ENCODE measurements at places on chromosomes 16 and 17. TPM values are rescaled to one million over a fixed set of nuclear protein-coding genes. Genes with fewer than 3 reads are reported as not detected.

The ZP2 gene
- not detected for total RNA-seq

The ADAMTS18 gene
- total RNA-seq: 1.4 TPM

The ETV4 gene
- 4.3 TPM for total RNA-seq

The LGALS9B gene
- not detected for total RNA-seq

The KRTAP4-1 gene
- total RNA-seq: not detected

The ASIC2 gene
- total RNA-seq: 1.4 TPM

The TUFM gene
- total RNA-seq: 222 TPM

The CD7 gene
- total RNA-seq: not detected

The CDR2L gene
- 49.3 TPM for total RNA-seq

The TBL3 gene
- total RNA-seq: 56.8 TPM

The KRTAP9-4 gene
- total RNA-seq: not detected

Measured in mesangial cell (primary cell).